NCI-H69 (cell line): ENCODE measurements at places on chromosomes 3 and 15.

- DNase-seq = no peak
Measured at GRCh38 chr15:52733696-52734255, 54.6 kb upstream of the ATOSA start.

GRCh38 chr3:23826382-23827064 lies 20.8 kb downstream of the UBE2E1 start:
- DNase-seq = peak; percentile 46

DNA sequence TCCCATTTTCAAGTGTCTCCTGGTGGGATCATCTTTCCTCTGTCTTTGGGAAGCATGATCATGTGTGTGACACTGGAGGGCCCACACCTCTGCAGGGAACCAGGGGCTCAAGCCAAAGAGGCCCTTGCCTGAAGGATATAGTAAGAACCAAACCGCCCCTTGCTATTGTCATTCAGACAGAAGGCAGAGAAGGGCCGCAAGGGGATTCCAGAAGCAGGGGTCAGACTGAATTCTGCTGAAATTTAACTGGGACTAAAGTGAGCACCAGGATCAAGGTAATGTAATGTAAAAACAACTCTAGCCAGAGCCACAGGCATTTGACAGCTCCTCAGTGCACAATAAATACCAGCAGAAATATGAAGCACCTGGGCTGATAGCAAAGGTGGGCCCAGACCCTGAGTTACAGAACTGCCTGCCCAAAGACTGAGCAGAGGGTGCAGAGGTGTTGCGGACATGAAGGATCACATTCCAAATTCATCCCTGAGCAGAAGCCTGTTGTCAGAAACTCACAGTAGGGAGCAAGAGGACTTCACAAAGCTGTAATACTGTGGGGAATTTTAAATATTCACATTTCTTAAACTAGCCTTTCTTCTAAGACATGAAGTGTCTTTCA lies 46.0 kb upstream of the RASGRF1 start:
- no peak for DNase-seq

DNA sequence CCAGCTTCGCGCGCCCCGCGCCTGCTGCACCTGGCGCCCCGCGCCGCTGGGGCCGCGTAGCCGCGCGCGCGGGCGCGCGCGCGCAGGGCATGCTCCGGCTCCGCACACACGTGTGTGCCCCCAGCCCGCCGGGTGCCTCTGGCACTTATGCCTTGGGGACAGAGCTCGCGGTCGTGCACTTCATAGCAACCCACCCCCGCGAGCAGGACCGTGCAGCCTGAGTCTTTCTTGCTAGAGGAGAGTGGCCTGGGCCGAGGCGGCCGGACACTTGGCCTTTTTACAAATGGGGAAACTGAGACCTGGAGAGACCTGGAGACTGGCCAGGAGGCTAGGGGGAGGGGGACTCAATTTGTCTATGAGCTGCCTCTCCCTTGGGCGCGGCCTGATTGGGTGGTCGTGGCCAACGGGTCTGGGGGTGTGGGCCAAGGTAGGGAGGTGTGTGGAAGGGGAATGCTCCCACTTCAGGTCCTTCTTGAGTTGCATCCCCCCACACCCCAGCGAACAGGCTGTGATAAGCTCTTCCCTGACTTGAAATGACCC lies 562 bp downstream of the NBEAL2 start:
- DNase-seq = peak; percentile 67

DNA sequence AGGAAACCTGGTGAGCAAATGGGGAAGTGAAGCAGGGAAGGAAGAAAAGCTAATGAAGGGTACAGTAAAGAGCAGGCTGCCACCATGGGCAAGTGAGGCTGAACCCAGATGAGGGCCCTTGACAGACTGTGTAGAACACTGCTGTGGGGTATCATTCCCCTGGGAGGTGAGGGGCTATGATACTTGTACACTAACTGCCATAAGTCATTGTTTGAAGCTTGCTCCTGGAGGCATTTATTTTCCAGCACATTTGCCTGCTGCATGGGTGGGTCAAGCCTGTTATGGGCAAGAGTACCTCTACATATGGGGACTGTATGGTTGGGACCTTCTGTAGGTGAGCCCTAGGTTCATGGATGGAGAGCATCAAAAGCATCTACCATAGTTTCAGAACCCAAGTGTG lies 57.4 kb downstream of the POMGNT2 start:
- no peak for DNase-seq

- DNase-seq = no peak
Measured at GRCh38 chr3:113200351-113200750, 11.0 kb upstream of the BOC start.

- DNase-seq = no peak
Measured at GRCh38 chr3:185837414-185837813, 12.6 kb upstream of the IGF2BP2 start.

GRCh38 chr3:40329071-40329470 lies 19.6 kb downstream of the EIF1B start:
- no peak for DNase-seq

GRCh38 chr3:170007031-170007663 lies 30.6 kb upstream of the GPR160 start:
- DNase-seq = no peak

DNA sequence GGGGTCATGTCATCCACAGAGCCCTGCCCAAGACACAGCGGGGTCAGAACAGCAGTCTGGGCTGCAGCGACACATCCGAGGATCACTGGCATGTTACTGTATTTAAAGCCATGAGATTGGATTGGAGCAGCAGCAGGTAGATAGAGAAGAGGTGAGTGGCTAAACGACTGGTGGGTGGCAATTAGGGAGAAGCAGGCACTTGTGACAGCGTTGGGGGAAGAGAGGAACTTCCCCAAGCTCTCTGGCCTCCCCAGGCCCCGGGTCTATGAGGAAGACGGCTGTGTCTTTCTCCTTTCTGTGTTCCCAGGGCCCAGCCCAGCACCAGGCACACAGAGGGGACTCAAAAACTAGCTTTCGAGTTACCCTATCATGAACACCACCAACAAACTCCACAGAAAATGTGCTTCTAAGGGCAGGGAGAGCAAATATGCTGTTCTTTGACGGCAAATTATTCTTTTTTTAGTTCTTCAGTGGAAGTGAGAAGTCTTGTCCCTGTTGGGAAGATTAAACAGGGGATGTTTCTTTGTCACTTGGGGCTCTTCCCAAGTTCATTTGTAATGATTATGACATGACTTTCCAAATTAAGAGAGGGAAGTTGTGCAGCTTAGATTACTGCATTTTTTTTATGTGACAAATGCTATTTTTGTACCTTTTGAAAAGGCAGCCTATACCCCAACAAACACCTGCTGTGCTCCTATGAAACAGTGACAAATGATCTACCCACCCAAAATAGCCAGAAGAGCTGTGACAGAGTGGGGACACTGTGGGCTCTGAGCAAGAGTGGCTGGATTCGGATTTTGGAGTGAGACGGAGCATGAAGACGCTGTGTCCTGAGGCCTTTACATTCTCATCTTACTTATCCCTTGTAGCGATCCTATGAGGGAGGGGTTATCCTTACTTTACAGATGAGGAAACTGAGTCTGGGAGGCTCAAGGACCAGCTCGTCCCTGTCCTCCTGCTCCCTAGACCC lies 7.2 kb upstream of the SYNM start:
- DNase-seq = no peak

- no peak for DNase-seq
Measured at GRCh38 chr3:49122022-49122421, 1.4 kb upstream of the USP19 start.

- DNase-seq = no peak
Measured at GRCh38 chr3:16307832-16308531, 43.0 kb downstream of the OXNAD1 start.

DNA sequence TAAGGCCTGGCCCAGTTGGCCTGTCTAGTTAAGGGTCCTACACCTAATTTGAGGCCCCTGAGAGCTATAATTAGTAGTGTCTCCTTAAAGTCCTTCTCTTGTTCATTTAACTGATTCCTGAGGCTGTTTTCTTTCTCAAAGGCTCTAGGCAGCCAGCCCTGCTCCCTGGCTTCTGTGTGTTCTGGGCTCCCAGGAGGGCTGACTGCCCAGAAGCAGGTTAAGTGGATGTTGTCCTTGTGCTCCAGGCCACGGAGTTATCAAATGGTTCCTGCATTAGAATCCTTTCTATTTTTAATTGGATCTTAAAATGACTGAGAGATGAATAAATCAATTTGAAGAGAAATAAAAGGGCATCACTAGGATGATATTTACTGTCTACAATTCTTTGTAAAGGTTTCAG lies 140.0 kb downstream of the SNRK start:
- no peak for DNase-seq

- DNase-seq = peak; percentile 15
Measured at GRCh38 chr3:46668116-46668515, 25.4 kb downstream of the ALS2CL start.

GRCh38 chr15:69914960-69915359 lies 182.8 kb downstream of the TLE3 start:
- no peak for DNase-seq

GRCh38 chr3:64235605-64236004 lies 10.3 kb upstream of the PRICKLE2 start:
- DNase-seq = no peak

DNA sequence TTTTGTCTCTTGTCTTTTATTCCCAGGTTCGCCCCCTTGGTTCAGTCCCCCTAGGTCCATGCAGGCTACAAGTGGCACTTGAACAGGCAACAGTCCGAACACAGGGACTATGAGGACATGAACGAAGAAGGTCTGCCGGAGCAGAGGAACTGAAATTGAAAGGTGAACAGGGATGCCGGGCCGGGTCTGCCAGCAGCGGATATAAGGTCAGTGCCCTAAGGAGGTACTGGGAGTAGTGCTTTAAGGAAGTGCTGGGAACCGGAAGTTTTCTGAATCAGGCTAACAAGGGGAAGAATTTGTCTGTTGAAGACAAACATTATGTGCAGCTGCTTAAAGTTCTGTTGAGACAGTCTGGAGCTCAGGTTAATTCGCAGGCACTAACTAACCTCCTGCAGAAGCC lies 46.8 kb downstream of the LSM3 start:
- DNase-seq = no peak

- DNase-seq = no peak
Measured at GRCh38 chr15:63895194-63895593, 61.4 kb upstream of the HERC1 start.

DNA sequence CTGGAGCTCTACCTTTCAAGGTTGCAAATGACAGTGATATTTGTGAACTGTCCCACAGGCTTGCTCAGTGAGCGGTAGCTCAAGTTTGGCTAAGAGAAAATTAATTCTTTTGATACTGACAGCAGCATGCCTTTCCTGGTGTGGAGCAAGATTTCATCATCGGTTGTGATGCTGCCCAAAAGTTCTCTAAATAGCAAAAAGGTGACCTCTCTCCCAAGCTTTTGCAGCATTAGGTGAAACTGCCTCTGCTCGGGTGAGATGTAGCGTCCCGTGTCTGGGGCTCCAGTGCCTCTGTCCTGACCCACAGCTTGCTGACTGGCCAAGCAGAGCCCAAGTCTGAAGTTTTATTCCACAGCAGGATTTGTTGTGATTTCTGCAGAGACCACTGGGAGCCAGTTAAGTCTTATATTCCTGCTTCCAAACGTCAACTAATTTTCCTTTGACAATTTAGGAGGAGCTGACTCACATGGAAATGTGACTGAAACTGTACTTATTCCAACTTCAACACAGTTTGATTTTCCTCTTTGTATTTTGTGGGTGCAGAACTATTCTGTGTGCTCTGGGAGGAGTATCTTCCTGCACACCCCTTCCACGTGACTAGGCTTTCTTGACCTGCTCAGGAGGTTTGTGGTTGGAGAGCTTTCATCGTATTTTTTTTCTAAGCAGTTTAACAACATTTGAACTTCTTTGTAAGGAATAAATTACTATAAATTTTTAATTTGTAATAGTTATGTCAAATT lies 5.9 kb downstream of the SYNM start:
- no peak for DNase-seq

DNA sequence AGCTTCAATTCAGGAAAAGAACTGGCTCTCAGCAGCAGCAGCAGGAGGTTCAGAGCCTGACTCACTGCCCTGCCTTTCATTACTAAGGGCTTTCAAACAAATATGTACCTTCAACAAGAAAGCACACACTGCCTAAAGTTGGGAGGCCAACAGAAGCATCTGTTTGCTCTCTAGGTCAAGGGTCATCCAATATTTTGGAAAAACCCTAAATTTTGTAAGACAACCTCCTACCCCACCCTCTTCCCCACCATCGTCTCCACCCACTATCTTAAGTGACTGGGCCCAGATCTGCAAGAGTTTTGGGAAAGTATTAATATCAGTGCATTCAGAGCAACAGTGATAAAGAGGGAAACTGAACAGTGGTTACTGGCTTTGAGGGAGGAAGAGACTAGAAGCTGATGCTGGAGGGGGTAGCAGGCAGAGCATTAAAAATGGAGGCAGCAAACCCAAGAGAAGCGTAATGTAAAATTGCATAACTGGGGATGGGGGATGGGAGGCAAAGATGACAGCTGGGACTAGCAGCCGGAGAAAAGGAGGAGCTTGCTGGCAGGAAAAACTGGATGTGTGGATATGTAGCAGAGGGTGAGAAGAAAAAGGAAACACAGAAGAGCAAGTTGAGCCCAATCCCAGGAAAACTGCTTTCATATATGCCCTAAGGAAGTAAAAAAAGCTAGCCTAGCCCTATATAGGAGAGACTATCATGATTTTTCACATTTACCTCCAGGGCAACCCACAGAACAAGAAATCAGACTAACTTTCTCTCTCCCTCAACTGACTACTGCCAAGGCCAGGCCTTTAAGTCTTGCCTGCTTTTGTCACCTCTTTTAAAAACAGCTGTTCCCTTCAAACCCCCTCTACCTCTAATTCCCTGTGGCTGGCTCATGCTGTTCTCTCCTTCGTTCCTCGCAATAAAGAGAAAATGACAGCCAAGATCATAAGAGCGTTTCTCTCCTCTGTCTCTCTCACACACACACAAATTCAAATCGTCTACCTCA lies 31.4 kb downstream of the NPTN start:
- DNase-seq = peak; percentile 74

- DNase-seq = no peak
Measured at GRCh38 chr3:191376516-191377141, 46.3 kb upstream of the UTS2B start.

- DNase-seq = no peak
Measured at GRCh38 chr3:168395551-168395950, 299.8 kb upstream of the GOLIM4 start.

DNA sequence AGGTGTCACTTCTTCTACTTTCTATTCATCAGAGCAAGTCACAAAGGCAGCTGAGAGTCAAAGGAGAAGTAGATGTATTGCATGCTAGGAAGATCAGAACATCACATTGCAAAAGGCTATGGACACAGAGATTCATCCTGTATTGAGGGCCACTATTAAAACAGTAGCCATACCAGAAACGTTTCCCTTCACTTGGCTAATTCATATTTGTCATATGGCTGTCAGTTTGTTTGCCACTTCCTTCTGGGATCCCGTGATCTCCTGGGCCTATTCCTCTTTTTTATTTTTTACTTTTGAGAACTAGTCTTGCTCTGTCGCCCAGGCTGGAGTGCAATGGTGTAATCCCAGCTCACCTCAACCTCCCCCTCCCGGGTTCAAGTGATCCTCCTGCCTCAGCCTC lies 184.0 kb upstream of the SATB1 start:
- no peak for DNase-seq

- DNase-seq = peak; percentile 91
Measured at GRCh38 chr3:104598848-104599511, 767.7 kb upstream of the ALCAM start.

- peak; percentile 51 for DNase-seq
Measured at GRCh38 chr3:177495566-177495965, 298.3 kb upstream of the TBL1XR1 start.

- peak; percentile 47 for DNase-seq
Measured at GRCh38 chr3:192188218-192188835, 539.0 kb downstream of the FGF12 start.

- peak; percentile 4 for DNase-seq
Measured at GRCh38 chr15:82003916-82004315, 41.9 kb downstream of the MEX3B start.

- no peak for DNase-seq
Measured at GRCh38 chr15:96792216-96792615, 461.7 kb downstream of the NR2F2 start.
